ENCODE measurements at places on chromosomes 13 and 19. TPM values are rescaled to one million over a fixed set of nuclear protein-coding genes. Genes with fewer than 3 reads are reported as not detected.

DNA sequence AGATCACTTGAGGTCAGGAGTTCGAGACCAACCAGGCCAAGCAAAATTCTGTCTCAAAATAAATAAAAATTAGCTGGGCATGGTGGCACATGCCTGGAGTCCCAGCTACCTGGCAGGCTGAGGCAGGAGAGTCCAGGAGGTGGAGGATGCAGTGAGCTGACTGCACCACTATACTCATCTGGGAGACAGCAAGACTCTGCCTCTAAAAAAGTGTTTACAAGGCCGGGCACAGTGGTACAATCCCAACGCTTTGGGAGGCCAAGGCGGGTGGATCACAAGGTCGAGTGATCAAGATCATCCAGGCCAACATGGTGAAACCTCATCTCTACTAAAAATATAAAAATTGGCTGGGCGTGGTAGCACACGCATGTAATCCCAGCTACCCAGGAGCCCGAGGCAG, 4.2 kb upstream of the DAPK3 start:
- no peak for DNase-seq

Gene SIGLEC6
- total RNA-seq: 0.32 TPM

Gene RXFP2
- total RNA-seq: not detected

GRCh38 chr13:50106559-50106958, 91.3 kb downstream of the KCNRG start:
- DNase-seq: no peak

GRCh38 chr13:106238690-106239089, 296.8 kb downstream of the EFNB2 start:
- DNase-seq: no peak
